ENCODE measurements at places on chromosomes 3 and 15. TPM values are rescaled to one million over a fixed set of nuclear protein-coding genes. Genes with fewer than 3 reads are reported as not detected.

REC114 gene
- 2.3 TPM for total RNA-seq

RTP3 gene
- not detected for total RNA-seq

GABRR3 gene
- total RNA-seq, result not detected

GOLGA6L1 gene
- total RNA-seq, result not detected

CCR1 gene
- total RNA-seq, result not detected

DNA sequence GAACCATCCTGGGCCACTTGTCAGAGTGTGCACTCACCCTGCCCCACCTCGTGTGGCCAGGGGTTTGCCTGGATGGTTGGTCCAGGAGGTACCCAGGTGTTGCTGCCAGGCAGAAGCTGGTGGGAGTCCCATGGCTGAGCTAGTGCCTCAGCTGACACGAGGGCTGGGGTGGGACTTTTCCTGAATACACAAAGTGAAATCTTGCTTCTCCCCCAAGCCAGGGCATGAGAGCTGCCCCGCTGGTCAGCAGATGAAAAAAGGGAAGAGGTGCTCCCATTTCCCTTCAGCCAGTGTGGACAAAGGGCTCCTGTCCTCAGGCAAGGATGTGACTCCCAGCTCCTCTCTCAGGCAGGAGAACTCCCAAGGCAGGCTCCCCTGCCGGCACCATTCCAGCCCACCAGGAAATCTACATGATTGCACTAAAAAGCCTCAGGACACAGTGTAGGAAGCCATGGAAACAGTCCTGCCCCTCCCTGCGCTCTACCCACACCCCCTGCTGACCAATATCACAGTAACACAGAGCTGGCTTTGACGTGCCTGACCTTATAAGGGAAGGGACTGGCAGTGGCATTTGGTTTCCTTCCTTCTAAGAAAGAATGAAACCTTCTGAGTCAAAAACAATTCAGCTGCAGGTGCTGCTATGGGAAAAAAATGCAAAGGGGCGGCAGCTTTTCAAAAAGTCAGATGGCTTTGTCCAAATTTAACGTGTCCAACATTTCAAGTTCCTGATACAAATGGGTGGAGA lies 33.9 kb downstream of the MYO5C start:
- H3K4me3 ChIP-seq, result no peak overlapping the region
- H3K27me3 ChIP-seq, result no peaks in the 10 kb centered on the region
- peak; percentile 91 for DNase-seq
- H3K27ac ChIP-seq, result peak overlapping the region; percentile 93
- peaks cover 24% of the 10 kb centered on the region for H3K4me1 ChIP-seq

GRCh38 chr3:52471371-52472238 lies 16.2 kb downstream of the NISCH start:
- peaks cover 17% of the 10 kb centered on the region for H3K4me1 ChIP-seq
- peak; percentile 78 for DNase-seq
- H3K27me3 ChIP-seq, result no peaks in the 10 kb centered on the region
- no peak overlapping the region for H3K4me3 ChIP-seq
- peaks cover 42% of the 10 kb centered on the region for H3K36me3 ChIP-seq
- peak overlapping the region; percentile 62 for H3K27ac ChIP-seq

DNA sequence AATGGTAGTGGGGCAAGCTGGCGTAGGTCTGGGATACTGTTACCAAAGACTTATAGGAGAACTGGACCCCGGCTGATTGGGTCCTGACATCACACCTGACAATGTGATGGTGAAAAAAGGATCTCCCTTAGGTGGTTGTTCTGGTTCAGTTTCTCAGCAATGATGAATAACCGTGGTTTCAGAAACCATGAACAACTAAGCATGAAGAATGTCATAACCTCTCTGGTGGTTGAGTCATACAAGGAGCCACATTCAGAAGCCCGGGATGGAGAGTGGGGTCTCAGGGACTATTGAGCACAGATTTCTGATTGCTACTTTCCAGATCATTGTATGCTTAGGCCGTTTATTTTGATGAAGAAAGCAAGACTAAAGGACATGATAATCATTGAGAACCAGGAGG lies 17.4 kb downstream of the GPR160 start:
- no peak overlapping the region for H3K4me3 ChIP-seq
- H3K4me1 ChIP-seq, result no peaks in the 10 kb centered on the region
- H3K27me3 ChIP-seq, result no peaks in the 10 kb centered on the region
- no peak overlapping the region for H3K27ac ChIP-seq

- no peaks in the 10 kb centered on the region for H3K27me3 ChIP-seq
- H3K4me3 ChIP-seq, result no peak overlapping the region
- no peak overlapping the region for H3K27ac ChIP-seq
Measured at GRCh38 chr3:183266454-183266853, 13.4 kb downstream of the B3GNT5 start.

GRCh38 chr15:31024330-31024729 lies 32.9 kb upstream of the MTMR10 start:
- H3K4me1 ChIP-seq, result peaks cover 6% of the 10 kb centered on the region
- no peaks in the 10 kb centered on the region for H3K36me3 ChIP-seq
- H3K27me3 ChIP-seq, result no peaks in the 10 kb centered on the region
- DNase-seq, result peak; percentile 97

- H3K4me1 ChIP-seq, result no peaks in the 10 kb centered on the region
- no peak for DNase-seq
- no peaks in the 10 kb centered on the region for H3K27me3 ChIP-seq
- H3K36me3 ChIP-seq, result no peaks in the 10 kb centered on the region
- H3K27ac ChIP-seq, result no peak overlapping the region
Measured at GRCh38 chr3:140148824-140149390, 213.9 kb downstream of the CLSTN2 start.

GRCh38 chr3:16177962-16178627 lies 3.6 kb downstream of the GALNT15 start:
- no peaks in the 10 kb centered on the region for H3K36me3 ChIP-seq
- DNase-seq, result peak; percentile 86
- peaks cover 4% of the 10 kb centered on the region for H3K4me1 ChIP-seq

DNA sequence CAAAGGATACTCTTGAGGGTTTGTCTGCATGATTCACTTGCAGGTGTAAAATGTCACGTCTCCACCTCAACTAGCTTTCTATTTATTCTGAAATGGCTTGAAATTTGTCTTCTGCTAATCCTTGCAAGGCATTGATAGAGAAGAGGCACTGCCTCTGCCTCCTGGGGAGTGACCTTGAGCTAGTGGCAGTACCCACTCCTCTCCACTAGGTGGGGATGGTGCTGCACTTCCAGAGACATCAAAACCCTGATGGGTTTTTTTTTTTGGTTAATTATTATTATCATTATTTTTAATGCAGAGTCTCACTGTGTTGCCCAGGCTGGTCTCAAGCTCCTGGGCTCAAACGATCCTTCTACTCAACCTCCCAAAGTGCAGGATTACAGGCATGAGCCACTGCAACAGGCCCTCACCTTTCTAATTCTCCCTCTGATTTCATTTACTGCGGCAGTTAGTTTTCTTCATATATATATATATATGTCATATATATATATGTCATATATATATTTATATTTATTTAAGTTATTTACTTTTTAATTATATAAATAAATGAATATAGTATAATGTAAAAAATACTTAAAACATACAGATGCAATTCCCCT lies 117.6 kb upstream of the EIF1B start:
- DNase-seq, result peak; percentile 64
- no peaks in the 10 kb centered on the region for H3K27me3 ChIP-seq
- H3K4me1 ChIP-seq, result peaks cover 7% of the 10 kb centered on the region
- H3K4me3 ChIP-seq, result no peak overlapping the region
- H3K36me3 ChIP-seq, result no peaks in the 10 kb centered on the region

GRCh38 chr3:36893826-36894225 lies 51.0 kb downstream of the TRANK1 start:
- no peak overlapping the region for H3K27ac ChIP-seq
- no peaks in the 10 kb centered on the region for H3K36me3 ChIP-seq
- H3K27me3 ChIP-seq, result no peaks in the 10 kb centered on the region
- H3K4me1 ChIP-seq, result no peaks in the 10 kb centered on the region
- no peak for DNase-seq

- H3K4me1 ChIP-seq, result no peaks in the 10 kb centered on the region
- no peak overlapping the region for H3K27ac ChIP-seq
- no peak for DNase-seq
- no peaks in the 10 kb centered on the region for H3K36me3 ChIP-seq
- no peak overlapping the region for H3K4me3 ChIP-seq
Measured at GRCh38 chr15:95078003-95078402, 846.6 kb downstream of the MCTP2 start.

- H3K36me3 ChIP-seq, result no peaks in the 10 kb centered on the region
- DNase-seq, result no peak
- no peak overlapping the region for H3K4me3 ChIP-seq
- H3K27me3 ChIP-seq, result no peaks in the 10 kb centered on the region
- no peak overlapping the region for H3K27ac ChIP-seq
Measured at GRCh38 chr3:114420072-114420471, 126.2 kb downstream of the TIGIT start.
